Right ventricle myocardium superior (tissue), 1 donor: ENCODE measurements at places on chromosomes 16 and 17.
A peak's percentile ranks its signal among the peaks of the same experiment; 100 is the strongest.

DNA sequence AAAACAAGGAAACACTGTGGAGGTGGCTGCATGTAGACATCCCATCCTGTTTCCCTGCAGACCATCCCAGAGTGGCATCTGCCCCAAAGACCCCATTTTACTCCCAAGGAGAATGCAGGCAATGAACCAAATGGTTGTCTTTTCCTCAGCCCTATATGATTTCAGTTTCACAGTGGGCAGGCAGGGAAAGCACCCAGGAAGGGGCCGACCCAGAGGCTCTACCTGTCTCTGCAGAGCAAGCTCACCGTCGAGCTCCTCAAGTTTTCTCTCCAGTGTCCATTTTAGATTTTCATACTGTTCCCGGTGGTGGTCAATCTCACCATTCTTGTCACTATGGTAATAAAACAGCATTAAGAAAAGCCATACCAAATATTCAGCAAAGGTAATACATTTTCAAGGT, 14.6 kb downstream of the CCDC57 start:
- no peak for DNase-seq

- DNase-seq = peak; percentile 70
Measured at GRCh38 chr17:79294459-79295071, 219.9 kb downstream of the ENGASE start.

- DNase-seq = no peak
Measured at GRCh38 chr16:80586476-80586875, 45.7 kb downstream of the DYNLRB2 start.

DNA sequence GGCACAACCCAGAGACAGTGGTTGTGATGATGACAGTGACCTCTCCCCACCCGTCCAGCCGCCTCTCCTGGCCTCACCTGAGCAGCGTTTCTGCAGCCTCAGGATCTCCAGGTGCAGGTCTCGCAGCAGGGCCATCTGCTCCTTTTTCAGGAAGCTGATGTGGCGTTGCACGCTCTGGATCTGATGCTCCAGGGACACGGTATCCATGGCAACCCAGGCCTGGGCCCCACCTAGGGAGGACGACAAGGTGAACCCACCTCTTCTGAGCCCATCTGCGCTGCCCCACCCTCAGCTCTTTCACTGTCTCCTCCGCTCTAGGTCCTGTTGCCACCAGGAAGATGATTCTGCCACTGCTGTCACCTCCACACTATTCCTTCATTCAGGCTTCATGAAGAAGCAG, 14.5 kb downstream of the CCDC92B start:
- no peak for DNase-seq

DNA sequence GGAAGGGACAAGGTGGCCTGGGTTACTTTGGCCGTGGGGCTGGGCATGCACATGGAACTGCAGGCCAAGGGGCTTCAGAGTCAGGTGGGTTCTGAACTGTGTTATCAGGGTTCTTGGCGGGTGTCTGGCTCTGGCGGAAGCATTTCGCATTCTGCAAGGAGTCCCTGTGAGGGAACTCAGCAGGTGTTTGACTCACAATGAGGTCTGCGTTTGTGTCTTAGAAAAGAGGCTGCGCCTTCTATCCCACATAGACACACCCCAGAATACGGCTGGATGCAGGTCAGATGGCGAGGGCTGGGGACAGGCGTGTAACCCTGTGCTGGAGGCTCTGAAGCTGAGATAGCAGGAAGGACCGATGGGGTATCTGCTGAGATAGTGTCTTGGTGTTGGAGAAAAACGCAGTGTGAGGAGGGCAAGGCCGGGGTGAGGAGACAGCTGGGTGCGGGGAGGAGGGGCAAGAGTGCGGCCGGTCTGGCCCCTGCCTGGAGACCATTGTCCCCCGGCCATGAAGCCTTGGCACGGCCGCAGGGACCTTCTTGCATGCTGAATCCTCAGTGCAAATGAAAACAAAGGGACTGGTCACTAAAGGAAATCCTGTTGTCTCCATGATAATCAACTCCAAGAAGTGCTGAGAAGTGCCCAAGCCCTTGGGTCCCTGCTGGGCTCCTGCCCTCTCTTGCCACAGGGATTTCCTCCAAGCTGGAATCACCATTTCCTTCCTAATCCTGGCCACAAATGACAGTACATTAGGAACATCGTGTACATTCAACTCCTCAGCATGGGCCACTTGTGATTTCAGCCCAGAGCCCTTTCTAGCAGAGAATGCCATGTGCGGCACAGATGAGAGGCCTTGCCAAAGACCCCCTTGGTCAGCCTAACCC, 22.8 kb upstream of the MTSS2 start:
- DNase-seq = no peak

DNA sequence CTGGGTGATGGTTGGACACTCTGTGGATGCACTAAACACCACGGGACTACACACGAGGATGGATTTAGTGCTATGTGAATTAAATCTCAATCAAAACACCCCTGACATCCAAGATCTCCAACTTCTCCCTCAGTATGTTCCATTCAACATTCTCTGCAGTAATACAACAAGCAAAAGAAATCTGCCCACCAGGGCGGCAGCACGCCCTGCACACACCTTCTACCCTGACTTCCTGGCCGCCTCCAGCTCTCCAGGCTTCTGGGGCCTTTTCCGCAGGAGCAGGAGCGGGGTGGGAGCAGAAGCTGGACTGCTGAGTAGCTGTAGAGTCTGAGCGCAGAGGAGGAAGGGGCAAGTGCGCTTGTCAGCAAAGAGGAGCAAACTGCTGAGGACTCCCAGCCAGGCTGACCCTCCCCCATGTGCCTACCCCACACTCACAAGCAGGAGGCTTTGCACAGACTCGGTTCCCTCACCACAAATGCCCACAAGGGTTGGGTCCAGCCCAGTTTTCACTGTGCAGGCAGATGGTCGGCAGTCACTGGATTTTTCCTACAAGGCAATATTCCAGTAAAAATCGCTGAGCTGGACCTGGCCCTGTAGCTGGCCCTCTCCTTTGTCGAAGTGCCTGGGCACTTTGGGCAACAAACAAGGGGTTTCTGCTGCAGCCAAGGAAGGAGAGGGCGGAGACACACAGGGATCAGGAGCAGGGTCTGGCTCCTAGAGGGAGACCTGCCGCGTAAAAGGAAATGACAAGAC, 22.8 kb downstream of the ZDHHC7 start:
- DNase-seq = no peak

DNA sequence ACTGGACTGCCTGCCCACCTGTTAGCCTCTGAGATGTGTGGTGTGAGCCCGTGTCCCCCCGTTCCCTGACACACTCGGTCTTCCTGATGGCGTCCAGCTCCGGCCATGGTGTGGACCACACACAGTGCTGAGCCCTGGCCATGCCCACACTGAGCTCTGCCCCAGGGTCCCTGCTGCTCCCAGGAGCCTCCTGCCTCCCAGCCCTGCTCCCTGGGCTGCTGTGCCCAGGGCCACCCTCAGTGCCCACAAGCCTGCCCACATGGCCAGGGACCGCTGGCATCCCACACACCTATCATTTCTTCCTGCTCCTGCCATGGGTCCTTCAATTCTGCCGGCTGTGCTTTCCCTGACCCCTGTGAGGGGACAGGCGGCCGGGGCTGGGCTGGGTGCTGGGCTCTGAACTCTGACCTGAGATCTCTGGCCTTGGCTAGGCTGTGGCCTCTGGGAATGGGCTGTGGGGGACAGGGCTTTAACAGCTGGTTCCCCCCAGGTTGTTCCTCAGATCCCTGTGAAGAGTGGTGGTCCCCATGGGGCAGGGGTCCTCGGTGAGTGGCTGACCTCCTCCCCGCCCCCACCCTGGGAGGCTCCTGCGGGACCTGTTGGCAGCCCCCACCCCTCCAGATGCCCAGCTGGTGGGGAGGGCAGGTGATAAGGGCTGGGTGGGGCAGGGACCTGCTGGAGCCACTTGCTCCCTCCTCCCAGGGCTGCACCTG, 4.0 kb downstream of the CEMP1 start:
- peak; percentile 34 for DNase-seq

- no peak for DNase-seq
Measured at GRCh38 chr16:50340578-50340977, 28.2 kb downstream of the BRD7 start.

DNA sequence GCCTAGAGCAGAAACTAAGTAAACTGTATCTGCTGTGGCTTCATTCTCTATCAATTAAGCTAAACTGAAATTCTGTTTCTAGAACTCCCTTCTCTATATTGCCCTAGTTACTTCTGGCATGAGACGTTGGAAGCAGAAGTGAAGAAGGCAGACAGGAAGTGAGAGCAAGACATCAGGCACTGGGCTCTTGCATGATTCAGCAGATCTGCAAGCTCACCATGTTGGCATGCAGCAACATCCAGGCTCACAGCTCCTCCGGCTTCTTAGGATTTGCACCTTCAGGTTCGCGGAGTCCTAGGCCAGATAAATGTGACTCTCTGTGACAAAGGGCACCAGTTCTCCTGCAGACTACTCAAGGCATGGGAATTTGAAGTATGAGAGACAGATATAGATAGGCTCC, 148.3 kb downstream of the CDH8 start:
- no peak for DNase-seq

DNA sequence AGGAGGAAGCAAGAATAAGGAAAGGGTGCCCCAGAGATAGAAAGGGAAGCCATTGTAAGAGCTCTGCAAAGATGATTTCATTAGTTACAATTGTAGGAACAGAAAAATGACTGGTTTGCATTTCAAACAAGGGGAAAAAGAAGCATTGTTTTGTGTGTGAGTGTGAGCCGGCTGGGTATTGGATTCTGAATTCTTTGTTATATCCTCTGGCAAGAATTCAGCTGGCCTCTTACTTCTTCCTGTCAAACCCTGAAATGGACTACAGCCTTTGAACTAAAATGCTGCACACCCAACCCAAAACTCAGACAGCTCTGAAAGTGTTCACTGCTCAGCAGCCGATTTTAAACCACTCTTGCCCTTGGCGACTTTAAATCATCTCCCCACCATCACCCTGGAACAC, 461.3 kb downstream of the PMP22 start:
- no peak for DNase-seq

- DNase-seq = no peak
Measured at GRCh38 chr17:64785011-64785421, 122.9 kb upstream of the SMURF2 start.

DNA sequence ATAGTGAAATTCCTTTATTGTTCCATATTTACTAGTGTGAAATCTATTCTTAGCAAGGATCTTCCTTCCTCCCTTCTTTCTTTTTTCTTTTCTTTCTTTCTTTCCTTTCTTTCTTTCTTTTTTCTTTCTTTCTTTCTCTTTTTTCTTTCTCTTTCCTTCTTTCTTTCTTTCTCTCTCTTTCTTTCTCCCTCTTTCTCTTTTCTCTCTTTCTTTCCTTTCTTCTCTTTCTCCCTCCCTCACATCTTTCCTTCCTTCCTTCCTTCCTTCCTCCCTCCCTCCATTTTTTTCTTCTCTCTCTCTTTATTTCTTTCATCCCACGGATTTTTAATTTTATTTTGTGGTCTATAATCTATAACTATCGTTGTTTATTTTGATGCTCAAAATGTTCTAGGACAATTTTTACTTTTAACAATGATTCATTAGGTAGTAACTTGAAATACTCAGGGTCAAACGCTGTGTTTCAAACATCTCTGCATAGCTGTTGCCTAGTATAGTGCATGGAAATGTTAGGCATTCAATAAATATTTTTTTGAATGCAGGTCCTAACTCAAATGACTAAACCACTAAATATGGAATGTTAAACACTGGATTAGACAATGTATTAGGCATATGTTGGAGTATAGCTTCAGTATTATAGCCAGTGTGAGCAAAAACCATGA, 178.3 kb downstream of the MAP2K6 start:
- no peak for DNase-seq

DNA sequence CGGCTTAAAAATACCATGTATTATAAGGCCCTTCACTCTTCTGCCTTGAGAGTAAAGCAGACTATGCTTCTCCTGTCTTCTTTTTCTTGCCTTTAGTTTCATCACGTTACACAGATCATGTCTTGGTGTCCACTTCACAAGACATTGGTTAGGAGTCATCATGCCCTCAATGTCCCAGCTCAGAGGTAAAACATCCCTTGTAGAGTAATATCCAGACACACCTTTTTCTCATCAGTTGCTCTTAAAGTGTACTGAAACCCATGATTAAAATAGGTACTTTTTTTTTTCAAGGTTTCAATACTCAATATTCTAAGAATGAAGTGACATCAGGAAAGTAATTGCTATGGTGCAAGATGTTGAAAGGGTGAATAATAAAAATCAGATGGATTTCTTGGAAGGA, 267.8 kb downstream of the PMP22 start:
- no peak for DNase-seq

GRCh38 chr17:35167046-35167445, 19.4 kb downstream of the UNC45B start:
- DNase-seq = no peak

DNA sequence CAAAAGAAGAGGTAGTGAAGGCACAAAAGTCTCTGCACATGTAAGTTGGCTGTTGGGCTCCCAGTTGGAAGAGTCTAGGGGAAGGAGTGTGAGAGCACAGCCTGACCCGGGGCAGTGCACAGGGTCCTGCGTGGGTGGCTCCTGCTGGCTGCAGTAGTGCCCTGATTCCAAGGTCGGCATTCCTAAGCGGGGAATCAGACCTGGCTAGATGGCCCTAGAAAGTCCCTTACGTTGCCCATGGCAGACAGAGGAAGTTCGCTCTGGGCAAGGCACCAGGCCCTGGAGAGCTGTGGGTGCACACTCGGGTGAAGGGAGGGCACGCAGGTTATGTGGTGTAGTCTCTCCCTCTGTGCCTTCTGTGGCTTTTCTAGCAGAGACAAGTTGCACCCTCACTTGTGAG, 22.8 kb upstream of the SLC5A11 start:
- DNase-seq = no peak

DNA sequence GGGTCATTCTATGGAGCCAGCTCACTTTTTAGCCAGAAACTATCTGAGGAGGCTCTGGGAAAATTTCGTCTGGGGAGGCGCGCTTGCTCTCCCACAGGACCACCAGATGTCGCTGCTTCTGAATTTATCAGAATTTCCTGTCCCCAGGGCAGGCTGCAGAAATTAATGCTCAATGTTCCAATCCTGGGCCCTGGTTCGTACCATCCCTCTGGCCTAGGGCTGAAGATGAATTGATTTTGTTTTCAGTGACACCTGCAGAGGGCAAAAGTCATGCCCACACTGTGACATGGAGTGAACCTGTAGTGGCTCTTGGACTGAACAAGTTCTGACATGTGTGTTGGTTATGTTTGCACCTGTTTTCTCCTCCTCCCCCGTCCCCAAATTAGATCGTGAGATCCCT, 482.6 kb downstream of the NPIPA7 start:
- no peak for DNase-seq

DNA sequence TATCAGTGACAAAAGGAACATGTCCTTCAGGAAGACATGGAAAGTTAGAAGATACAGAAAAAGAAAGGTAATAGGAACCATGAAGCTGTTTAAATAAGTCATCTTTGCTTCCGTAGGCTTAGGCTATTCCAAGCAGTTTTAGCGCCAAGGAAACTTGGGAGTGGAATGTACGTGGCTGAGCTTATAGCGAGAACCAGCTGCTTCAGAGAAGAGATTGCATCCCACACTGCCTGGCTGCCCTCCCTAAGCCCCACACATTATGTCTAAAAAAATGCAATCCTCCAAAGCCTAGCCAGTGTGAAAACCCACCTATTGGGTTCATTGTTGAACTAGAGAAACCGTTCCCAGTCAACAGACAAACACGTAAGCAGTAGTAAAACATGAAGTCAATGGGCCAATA, 149.9 kb downstream of the SLC39A11 start:
- no peak for DNase-seq

- DNase-seq = no peak
Measured at GRCh38 chr17:29250666-29251065, 4.0 kb downstream of the CRYBA1 start.
